ENCODE measurements at places on chromosomes 5 and 9.

GRCh38 chr9:12775679-12776512 is 1.1 kb downstream of the LURAP1L start:
- DNase-seq, result no peak

- DNase-seq, result no peak
Measured at GRCh38 chr5:143064218-143064641, 294.1 kb downstream of the ARHGAP26 start.

DNA sequence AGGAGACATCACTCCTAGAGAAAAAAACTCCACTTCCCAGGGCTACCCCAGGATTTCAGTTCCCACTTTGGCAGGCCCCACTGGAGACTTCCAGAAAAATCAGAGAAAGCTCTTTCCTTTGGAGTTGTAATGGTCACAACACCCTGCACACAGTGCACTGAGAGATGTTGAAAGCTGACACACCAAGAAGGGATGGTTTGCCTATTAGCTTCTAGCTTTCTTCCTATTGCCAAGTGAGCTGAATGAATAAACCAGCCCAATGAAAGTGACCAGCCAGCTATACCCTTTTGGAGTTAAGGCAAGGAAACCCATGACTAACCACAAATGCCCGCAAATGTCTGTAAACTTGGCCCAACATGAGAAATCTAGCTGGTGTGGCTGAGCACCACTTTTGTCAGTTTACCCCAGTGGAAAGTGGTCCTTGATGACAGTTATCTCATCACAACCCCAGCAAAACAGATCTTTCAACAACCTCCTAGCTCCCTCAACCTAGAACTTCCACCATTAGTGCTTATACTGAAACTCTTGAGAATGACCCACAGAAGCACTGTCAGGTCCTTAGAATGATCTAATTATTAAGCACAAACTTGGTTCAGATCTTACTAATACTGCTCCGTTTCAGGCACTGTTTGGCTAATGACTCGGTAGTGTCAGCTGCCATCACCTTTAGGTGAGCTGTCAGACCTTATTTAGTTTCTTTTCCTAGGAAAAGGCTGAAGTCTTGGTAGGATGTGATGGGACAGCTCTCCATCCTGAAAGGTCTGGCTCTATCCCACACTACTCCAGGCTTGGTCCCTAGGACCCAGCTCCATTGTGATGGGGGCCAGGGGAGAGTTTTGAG is 11.2 kb downstream of the IRF1 start:
- DNase-seq, result no peak

GRCh38 chr5:96128204-96128864 is 166.7 kb upstream of the ELL2 start:
- no peak for DNase-seq
